ENCODE measurements at places on chromosomes 12 and 14.

GRCh38 chr12:12543959-12544358 lies 18.7 kb downstream of the DUSP16 start:
- no peak for DNase-seq

GRCh38 chr14:33435911-33436689 lies 497.4 kb downstream of the NPAS3 start:
- DNase-seq = no peak

DNA sequence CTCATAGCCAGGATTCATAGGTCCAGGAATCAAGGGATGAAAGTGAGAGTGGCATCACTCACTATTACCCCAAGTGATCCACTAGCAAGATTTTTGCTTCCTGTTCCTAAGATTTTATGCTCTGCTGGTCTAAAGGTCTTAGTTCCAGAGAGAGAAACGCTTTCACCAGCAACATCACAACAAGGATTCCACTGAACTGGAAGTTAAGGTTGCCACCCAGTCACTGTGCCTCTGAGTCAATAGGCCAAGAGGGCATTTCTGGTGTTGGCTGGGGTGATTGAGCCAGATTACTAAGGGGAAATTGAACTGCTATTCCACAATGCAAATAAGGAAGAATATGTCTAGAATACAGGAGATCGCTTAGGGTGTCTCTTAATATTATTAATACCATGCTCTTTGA lies 142.5 kb upstream of the ARID2 start:
- no peak for DNase-seq

DNA sequence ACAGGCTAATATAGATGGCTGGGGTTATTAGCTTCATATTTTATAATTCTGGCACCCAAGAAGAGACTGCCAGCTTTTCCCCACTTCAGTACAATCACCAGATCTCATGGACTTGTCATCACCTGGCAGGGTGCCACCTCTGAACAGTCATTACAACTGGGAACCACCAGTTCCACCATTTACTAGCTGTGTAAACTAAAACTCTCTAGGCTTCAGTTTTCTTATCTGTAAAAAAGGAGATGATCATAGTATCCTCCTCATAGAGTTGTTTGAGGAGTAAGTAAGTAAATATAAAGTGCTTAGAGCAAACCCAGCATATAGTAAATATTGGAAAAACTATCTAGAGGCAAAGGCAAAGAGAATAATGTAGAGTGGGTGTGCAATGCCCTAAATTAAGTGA lies 19.3 kb downstream of the CPNE8 start:
- no peak for DNase-seq

GRCh38 chr12:68119724-68120211 lies 39.8 kb downstream of the IFNG start:
- no peak for DNase-seq
